ENCODE measurements at places on chromosomes 5 and 9. TPM values are rescaled to one million over a fixed set of nuclear protein-coding genes. Genes with fewer than 3 reads are reported as not detected.

DNA sequence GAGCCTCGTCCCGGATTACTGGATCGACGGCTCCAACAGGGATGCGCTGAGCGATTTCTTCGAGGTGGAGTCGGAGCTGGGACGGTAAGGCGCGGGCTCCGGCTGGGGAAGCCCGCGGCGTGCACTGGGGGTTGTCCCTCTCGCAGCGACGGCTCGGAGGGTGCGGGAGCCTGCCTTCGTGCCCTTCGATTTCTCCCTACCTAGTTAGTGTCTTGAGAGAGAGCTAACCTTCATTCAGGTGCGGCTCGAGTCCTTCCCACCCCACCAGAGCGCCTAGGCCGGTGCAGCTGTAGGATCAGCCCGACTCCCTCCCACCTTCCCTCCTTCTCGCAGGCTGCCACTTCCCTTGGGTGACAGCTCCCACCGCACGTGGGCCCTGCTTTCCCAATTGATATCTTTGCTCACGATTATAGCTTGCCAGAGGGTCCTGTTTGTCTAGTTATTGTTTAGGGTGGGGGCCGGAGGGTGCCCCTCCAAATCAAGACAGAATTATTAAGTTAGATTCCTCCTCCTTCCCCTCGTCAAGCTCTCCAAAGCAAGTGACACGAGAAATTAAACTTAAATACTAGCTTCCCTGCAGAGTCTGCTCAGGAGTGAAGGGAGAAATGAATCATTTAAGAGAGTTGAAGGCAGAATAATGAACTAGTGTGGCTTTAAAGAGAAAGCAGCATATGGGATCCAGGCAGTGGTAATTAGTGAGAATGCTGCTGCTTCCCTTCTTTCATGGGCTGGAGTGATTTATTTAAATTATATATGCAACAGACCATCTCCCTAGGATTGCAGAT is 569 bp downstream of the CAMK4 start:
- peak; percentile 25 for DNase-seq

MARCHF3 gene
- total RNA-seq: 1.1 TPM

DNA sequence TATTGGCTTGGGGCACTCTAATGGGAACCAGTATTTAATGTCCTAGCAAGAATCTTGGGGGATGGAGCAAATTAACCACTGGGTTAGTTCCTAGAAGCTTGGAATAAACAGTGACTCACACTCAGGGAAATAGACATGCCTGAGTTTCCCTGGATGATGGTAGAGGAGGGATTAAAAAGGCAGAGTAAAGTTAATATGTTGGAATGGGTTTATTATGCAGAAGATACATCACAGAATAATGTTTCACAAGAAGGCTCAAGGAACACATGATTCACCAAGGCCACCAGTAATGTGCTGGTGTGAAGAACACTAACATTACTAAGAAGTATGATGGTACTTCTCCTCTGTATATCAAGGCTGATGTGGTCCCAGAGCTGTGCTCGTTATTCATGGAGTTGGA is 752.9 kb upstream of the SEMA6A start:
- no peak for DNase-seq

GRCh38 chr5:139204196-139204595 is 6.0 kb upstream of the SIL1 start:
- DNase-seq: no peak

IFNA1 gene
- not detected for total RNA-seq

ADAMTS13 gene
- 1.3 TPM for total RNA-seq

SPAAR gene
- total RNA-seq: not detected

GRCh38 chr5:80324912-80325311 is 5.1 kb downstream of the SPZ1 start:
- peak; percentile 35 for DNase-seq
